ENCODE measurements at places on chromosomes 2 and 18. TPM values are rescaled to one million over a fixed set of nuclear protein-coding genes. Genes with fewer than 3 reads are reported as not detected.

DNA sequence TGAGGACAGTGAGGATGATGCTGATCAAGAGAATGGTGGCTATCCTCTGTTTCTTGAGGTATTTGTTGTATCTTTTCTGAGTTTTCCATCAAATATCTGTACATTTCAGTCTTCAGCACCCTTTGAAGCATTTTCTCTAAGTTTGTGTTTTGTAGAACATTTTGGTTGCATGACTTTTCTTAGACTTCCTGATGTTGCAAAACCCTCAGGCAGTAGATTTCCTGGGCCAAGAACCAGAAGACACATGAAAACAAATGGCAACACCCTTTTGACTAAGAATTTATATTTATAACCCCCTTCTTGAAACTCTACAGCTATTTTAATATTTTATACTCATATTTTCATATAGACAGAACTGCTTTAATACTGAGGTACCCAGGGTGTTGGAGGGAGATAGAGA lies 16.2 kb downstream of the HNMT start:
- no peak overlapping the region for H3K4me3 ChIP-seq
- no peaks in the 10 kb centered on the region for H3K27me3 ChIP-seq

GRCh38 chr2:19209575-19210341 lies 148.7 kb downstream of the OSR1 start:
- H3K4me3 ChIP-seq = no peak overlapping the region
- H3K27ac ChIP-seq = no peak overlapping the region
- DNase-seq = no peak
- H3K4me1 ChIP-seq = no peaks in the 10 kb centered on the region
- no peaks in the 10 kb centered on the region for H3K36me3 ChIP-seq
- no peaks in the 10 kb centered on the region for H3K27me3 ChIP-seq

The PELI1 gene
- total RNA-seq = 10.4 TPM

The LCT gene
- total RNA-seq = not detected

DNA sequence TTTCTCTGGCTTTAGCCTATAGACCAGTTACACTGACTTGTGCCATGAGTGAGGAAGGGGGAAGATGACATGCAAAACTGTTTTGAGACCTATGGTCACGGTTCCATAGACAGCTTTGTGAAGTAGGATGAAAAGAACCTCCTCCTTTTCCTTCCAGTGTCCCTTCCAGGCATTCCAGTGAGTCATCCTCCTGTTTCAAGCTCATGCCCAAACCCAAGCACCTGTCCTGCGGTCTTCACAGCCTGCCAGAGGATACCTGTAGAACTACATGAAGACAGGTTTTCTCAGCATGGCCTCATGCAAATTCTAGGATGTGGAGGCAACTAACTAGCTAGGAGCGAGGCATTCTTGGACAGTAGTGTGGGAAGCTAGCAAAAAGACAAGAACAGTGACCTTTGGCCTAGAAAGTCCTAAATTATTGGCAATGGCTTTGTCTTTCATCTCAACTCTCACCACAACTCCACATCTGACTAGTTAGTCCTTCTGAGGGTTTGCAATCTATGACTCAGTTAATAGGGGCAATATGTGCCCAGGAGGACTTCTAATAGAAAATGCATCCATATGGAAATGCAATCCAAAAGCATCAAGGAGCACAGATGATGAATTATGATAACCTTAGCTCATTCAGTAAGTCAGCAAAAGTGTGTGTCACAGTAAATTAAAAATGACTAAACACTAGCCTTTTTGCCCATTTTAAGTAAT lies 154.7 kb downstream of the RBM43 start:
- no peaks in the 10 kb centered on the region for H3K27me3 ChIP-seq
- peaks cover 16% of the 10 kb centered on the region for H3K4me1 ChIP-seq
- H3K27ac ChIP-seq = no peak overlapping the region
- peak; percentile 59 for DNase-seq

All from PC-3 (cell line).